ENCODE measurements at places on chromosomes 2 and 18.
A peak's percentile ranks its signal among the peaks of the same experiment; 100 is the strongest.

GRCh38 chr2:33498291-33498956 is 22.0 kb downstream of the RASGRP3 start:
- DNase-seq, result no peak

- DNase-seq, result peak; percentile 14
Observed at GRCh38 chr2:26088038-26088643, 54.3 kb downstream of the RAB10 start.

DNA sequence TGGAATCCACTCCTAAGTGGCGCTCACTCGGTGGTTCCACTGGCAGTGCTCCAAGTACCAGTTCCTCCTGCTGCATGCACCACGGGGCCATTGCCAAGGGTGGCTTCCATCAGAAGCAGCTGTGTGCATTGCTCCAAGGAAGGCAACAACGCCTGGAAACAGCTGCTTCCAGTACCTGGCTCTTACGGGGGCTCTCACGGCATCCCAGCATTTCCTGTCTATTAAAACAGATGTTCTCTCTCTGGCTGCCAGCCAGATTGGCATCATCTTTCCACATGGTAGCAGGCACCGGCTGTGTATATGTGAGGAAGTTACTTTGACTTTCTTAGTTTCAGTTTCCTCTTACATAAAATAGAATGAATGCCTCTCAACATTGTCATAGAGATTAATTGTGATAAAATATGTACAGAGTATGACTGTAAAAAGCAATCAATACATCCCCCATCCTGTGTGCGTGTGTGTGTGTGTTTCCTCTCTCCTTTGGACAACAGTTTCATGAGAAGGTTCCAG is 84.9 kb downstream of the CMPK2 start:
- DNase-seq, result no peak

- DNase-seq, result no peak
Observed at GRCh38 chr2:113160962-113161361, 12.8 kb upstream of the PSD4 start.

DNA sequence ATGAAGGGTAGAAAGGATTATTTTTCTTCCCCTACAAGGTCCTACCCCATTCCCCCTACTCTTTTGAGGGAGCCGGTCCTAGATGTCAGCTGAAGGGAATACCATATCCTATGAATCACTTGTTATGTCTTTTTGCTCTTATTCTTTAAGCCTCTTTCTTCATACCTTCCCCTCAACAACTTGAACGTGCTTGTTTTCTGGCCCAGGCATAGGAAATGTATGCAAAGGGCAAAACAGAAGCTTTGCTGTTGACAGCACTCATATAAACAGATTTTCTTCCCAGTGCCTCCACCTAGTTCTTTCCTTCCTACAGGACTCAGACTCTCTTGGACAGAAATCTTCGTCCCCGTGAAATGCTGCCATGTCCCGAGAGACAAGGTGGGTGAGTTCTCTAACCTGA is 64.6 kb downstream of the TMEM17 start:
- DNase-seq, result no peak

DNA sequence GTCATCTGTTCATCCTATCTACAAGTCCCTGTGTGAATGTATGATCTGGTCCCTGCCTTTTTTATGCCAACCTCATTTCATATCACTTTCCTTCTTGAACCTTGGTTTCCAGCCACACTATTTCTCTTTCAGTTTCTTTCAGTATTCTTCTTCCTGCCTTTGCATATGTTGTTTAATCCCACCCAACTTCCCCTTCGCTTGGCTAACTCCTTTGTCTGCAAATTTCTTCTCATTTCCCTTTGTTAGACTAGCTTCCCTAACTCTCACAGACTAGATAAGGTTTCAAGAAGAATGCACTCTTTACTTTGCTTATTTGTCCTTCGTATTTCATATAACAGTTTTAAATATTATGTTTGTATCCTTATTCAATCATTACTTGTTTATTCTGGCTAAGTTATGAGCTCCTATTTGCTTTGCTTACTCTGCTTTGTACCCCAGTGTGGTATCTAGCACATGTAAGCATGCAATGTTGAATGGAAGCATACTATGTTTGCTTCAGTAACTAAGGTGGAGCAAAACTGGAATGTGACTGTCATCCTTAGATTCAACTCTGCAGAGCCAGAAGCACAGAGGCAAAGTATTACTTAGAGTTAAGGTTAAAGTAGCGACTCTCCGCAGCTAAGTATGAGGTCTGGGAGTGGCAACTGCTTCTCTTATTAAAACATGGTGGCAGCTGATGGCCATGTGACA is 681.3 kb downstream of the CPS1 start:
- no peak for DNase-seq

DNA sequence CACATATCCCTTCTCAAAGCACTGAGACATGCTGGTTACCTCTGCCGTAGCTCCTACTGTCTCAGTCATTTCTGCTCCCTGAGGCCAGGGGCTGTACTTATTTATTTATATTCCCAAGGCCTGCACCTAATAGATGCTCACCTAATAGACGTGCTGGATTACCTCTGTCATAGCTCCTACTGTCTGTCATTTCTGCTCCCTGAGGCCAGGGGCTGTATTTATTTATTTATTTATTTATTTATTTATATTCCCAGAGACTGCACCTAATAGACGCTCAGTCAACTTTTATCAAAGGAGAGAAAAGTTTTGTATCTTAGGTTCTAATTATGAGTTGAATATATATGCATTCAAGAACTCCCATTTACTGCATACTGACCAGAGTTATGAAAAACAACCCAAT is 414.0 kb upstream of the TRIB2 start:
- DNase-seq, result no peak

DNA sequence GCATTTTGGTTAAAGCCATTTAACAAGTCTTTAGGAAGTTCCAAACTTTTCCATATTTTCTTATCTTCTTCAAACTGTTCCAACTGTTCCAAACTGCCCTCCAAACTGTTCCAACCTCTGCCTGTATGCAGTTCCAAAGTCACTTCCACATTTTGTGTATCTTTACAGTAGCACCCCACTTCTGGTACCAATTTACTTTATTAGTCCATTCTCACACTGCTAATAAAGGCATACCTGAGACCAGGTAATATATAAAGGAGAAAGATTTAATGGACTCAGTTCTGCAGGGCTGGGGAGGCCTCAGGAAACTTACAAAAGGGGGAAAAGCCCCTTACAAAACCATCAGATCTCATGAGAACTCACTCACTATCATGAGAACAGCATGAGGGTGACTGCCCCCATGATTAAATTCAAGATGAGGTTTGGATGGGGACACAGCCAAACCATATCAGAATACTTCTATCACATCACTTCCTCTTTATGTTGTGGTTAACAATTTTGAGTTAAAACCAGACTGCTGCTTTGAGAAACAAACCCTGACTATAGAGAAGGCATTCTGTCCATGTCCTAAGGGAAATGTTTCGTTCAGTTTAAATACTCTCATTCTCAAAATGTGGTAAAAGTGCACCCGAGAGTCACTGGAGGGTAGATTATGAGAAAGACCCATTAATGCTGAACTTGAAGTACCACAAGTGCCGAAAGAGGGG is 11.0 kb downstream of the IL18R1 start:
- DNase-seq, result no peak

DNA sequence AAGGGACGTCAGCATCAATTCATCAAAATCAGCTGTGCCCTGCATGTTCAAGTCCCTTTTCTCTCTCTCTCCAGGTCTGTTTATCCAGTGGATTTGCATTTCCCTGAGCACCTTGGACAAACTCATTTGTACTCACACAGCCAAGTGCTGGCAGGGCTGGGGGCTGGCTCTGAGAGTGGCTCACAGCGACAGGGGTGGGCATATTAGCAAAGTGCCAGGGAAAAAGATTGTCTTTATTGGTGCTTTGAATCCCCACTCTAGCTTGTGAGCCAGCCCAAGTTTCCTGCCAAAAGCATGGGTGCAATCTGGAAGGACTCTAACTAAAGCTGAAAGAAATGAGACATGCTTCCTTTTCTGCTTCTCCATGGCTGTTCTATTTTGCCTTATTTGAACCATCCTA is 56.6 kb downstream of the ACOXL start:
- DNase-seq, result no peak

DNA sequence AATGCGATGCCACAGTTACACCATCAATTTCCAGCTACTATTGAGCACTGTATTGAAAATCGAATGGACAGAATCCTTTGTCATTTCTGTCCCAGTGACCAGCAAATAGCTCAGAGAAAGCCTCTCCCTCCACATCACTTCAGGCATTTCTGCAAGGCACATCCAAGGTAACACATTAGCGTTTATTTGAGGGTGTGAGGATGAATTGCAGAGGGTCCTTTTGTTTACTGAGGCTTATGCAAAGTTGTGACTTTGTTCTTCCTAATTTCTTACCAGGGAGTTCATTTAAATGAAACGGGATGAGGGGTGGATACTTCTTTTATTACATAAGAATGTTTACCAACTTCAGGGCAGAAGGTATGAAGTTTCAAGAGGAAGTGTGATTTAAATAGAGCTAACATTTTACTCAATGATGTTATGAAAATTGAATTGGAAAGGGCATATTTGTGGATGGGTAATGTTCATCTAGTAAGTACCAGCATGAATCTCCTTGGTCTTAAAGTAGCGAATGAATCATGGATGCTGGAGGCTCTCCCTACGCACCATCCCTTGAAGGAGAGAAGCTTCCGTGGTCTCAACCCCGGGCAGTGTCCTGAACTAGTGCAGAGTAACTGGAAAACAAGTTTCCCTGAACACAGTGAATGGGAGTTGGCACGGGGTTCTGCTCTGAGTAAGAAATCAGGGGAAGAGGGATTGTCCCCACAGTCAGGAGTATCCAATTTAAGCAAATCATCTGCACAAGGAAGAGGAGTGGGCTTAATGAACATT is 756.5 kb downstream of the GALR1 start:
- DNase-seq, result no peak

- peak; percentile 15 for DNase-seq
Observed at GRCh38 chr2:198054299-198054698, 249.9 kb downstream of the PLCL1 start.

GRCh38 chr2:99338029-99338585 is 918 bp downstream of the EIF5B start:
- DNase-seq, result peak; percentile 18

GRCh38 chr2:195722075-195722474 is 65.0 kb downstream of the SLC39A10 start:
- no peak for DNase-seq

Measured in hepatic stellate cell (primary cell).